ENCODE measurements at places on chromosomes 3 and 15. TPM values are rescaled to one million over a fixed set of nuclear protein-coding genes. Genes with fewer than 3 reads are reported as not detected.

The TM4SF4 gene
- not detected for total RNA-seq

The RBPMS2 gene
- 276 TPM for total RNA-seq

The JMJD7 gene
- total RNA-seq = 12.1 TPM

DNA sequence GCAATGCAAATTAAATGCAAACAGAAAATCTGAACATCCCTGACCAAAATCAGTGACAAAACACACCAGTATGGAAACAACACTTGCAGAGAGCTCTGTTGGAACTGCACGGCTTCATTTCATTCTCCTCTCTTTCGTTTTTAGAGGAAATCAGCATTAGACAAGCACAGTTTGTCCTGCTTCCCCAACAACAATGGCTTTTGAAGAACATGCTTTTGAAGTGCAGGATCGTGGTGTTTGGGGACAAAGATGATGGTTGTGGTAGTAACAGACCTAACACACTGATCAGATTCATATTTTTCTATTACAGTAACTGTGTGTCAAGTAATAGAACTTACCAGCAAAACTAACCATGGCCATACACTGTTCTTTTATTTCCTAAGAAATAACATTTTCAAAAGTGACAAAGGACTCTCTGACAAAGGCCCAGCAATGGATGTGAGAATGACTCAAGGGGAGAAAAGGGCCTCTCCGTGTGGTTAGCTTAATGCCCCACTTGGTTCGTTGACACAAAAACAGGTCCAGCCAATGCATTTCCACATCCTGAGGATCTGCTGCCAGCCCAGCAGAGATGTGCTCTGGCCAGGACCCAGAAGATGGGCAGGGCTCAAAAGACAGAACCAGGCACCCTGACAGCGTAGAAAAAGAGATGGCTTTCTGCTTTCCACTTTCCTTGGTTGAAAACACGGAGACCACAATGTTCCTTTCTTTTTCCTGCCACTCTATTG is 84.1 kb downstream of the CCNL1 start:
- H3K27ac ChIP-seq = no peak overlapping the region
- no peaks in the 10 kb centered on the region for H3K27me3 ChIP-seq
- H3K4me1 ChIP-seq = peaks cover 14% of the 10 kb centered on the region
- no peak overlapping the region for H3K4me3 ChIP-seq

GRCh38 chr3:13206799-13207577 is 133.8 kb upstream of the IQSEC1 start:
- no peak overlapping the region for H3K27ac ChIP-seq
- H3K27me3 ChIP-seq = peaks cover 80% of the 10 kb centered on the region
- H3K36me3 ChIP-seq = no peaks in the 10 kb centered on the region
- DNase-seq = no peak

GRCh38 chr3:108159105-108159504 is 63.1 kb downstream of the IFT57 start:
- DNase-seq = no peak
- no peaks in the 10 kb centered on the region for H3K4me1 ChIP-seq
- no peak overlapping the region for H3K27ac ChIP-seq
- peaks cover 15% of the 10 kb centered on the region for H3K36me3 ChIP-seq

DNA sequence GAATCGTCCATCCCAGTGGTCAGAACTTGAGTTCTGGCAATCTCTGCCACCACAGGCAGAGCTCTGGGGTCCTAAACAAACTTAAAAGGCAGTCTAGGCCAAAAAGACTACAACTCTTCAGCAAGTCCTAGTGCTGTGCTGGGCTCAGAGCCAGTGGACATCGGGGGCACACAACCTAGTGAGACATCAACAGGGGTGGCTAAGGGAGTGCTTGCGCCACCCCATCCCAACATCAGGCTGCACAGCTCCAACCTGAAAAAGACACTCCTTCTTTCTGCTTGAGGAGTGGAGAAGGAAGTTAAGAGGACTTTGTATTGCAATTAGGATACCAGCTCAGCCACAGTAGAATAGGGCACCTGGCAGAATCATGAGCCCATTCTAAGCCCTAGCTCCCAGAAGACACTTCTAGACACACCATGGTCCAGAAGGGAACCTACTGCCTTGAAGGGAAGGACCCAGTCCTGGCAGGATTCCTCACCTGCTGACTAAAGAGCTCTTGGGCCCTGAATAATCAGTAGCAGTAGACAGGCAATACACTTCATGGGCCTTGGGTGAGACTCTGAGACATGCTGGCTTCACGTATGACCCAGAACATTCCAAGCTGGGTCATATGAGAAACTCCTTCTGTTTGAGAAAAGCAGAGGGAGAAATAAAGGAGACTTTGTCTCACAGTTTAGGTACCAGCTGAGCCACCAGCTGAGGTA is 72.0 kb downstream of the TFDP2 start:
- no peak overlapping the region for H3K27ac ChIP-seq
- H3K4me3 ChIP-seq = no peak overlapping the region
- peaks cover 7% of the 10 kb centered on the region for H3K36me3 ChIP-seq
- H3K4me1 ChIP-seq = no peaks in the 10 kb centered on the region
- no peak for DNase-seq

- H3K36me3 ChIP-seq = no peaks in the 10 kb centered on the region
- H3K4me1 ChIP-seq = peaks cover 100% of the 10 kb centered on the region
- DNase-seq = no peak
- H3K27ac ChIP-seq = no peak overlapping the region
Measured at GRCh38 chr3:172100482-172100881, 61.1 kb downstream of the FNDC3B start.

DNA sequence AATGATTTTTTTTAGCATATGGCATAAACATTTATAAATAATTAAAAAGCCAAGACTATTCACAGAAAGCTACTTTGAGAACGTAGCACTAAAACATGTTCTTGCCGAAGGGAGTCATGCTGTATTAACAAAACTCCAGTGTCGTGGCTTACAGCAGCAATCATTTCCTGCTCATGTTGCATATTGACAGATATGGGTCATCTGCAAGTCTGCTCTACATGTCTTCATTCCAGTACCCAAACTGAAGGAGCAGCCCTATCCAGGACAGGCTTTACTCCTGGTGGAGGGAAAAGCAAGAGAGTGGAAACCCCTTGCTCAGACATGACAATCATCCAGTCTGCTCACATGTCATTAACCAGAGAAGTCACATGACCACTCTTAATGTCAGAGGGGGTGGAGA is 87.6 kb downstream of the NEK11 start:
- H3K27me3 ChIP-seq = no peaks in the 10 kb centered on the region
- no peak overlapping the region for H3K27ac ChIP-seq
- no peak overlapping the region for H3K4me3 ChIP-seq
- no peaks in the 10 kb centered on the region for H3K4me1 ChIP-seq
- DNase-seq = no peak

- H3K27ac ChIP-seq = no peak overlapping the region
- no peaks in the 10 kb centered on the region for H3K27me3 ChIP-seq
- H3K4me3 ChIP-seq = no peak overlapping the region
Measured at GRCh38 chr3:189108067-189108466, 63.7 kb upstream of the TPRG1 start.

DNA sequence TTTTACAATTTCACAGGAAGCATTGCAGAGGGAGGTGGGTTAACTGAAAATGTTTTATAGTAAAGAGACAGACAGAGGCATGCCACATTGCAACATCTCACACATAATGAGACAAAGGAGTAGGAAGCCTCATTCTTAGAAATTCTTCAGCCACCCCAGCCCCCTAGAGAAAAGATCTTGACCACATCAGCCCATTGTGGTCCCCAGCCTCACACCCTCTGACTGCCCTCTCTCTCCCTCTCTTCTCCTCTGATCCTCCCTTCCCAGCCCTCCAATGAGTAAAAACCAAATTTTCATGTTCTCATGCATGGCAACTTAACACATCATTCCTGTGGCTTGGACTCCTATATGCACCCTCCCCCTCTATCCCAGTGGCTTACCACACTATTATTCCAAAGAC is 174.1 kb downstream of the UACA start:
- peaks cover 26% of the 10 kb centered on the region for H3K27me3 ChIP-seq
- H3K27ac ChIP-seq = no peak overlapping the region
- no peak for DNase-seq
- peaks cover 5% of the 10 kb centered on the region for H3K4me1 ChIP-seq
- H3K36me3 ChIP-seq = no peaks in the 10 kb centered on the region

GRCh38 chr3:51715977-51716294 is 9.1 kb downstream of the GRM2 start:
- H3K4me3 ChIP-seq = no peak overlapping the region
- H3K27ac ChIP-seq = no peak overlapping the region
- no peaks in the 10 kb centered on the region for H3K4me1 ChIP-seq

- no peak overlapping the region for H3K27ac ChIP-seq
- H3K4me1 ChIP-seq = no peaks in the 10 kb centered on the region
- H3K36me3 ChIP-seq = no peaks in the 10 kb centered on the region
- no peaks in the 10 kb centered on the region for H3K27me3 ChIP-seq
- DNase-seq = no peak
- no peak overlapping the region for H3K4me3 ChIP-seq
Measured at GRCh38 chr3:67896130-67896529, 241.7 kb upstream of the SUCLG2 start.

DNA sequence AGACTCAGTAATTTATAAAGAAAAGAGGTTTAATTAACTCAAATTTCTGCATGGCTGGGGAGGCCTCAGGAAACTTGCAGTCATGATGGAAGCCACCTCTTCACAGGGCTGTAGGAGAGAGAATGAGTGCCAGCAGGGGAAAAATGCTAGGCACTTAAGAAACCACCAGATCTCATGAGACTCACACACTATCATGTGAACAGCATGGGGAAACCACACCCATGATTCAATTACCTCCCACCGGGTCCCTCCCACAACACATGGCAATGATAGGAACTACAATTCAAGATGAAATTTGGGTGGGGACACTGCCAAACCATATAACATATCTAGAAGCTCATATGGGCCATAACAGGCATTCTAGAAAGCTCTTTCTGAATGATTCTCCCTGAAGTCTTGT is 190.3 kb downstream of the WNT5A start:
- H3K36me3 ChIP-seq = no peaks in the 10 kb centered on the region
- H3K27me3 ChIP-seq = peaks cover 11% of the 10 kb centered on the region
- DNase-seq = no peak
- no peaks in the 10 kb centered on the region for H3K4me1 ChIP-seq
- no peak overlapping the region for H3K4me3 ChIP-seq
- H3K27ac ChIP-seq = no peak overlapping the region

All from left ventricle myocardium inferior (tissue), 1 donor.